ENCODE measurements at places on chromosomes 3 and 15.

DNA sequence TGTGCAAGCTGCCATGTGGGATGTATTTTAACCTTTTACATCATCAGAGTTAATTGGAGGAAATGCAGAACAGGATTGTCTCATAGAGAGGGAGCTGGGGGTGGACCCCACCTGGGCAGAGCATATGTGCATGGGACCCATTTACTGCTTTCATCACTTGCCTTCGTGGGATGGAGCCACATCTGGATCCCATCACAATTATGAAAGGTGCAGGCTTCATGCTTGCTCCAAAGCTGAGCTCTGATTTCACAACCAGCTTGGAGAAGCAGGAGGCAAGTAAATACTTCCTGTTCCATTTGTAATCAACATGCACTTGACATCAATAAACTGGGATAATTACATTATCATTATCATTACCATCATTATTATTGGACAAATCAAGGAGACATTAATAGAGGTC, 161.9 kb downstream of the ALDH1A2 start:
- DNase-seq: no peak

- no peak for DNase-seq
These were observed 167.6 kb downstream of the RAB11A start for GRCh38 chr15:66036859-66037258.

- DNase-seq: no peak
These were observed 24.3 kb downstream of the CDAN1 start for GRCh38 chr15:42712584-42712983.

GRCh38 chr3:153372326-153372725, 210.3 kb downstream of the RAP2B start:
- DNase-seq: no peak

GRCh38 chr3:179882292-179882691, 154.4 kb downstream of the PEX5L start:
- DNase-seq: no peak

- DNase-seq: no peak
These were observed 59.9 kb downstream of the AP4E1 start for GRCh38 chr15:50968353-50968752.

DNA sequence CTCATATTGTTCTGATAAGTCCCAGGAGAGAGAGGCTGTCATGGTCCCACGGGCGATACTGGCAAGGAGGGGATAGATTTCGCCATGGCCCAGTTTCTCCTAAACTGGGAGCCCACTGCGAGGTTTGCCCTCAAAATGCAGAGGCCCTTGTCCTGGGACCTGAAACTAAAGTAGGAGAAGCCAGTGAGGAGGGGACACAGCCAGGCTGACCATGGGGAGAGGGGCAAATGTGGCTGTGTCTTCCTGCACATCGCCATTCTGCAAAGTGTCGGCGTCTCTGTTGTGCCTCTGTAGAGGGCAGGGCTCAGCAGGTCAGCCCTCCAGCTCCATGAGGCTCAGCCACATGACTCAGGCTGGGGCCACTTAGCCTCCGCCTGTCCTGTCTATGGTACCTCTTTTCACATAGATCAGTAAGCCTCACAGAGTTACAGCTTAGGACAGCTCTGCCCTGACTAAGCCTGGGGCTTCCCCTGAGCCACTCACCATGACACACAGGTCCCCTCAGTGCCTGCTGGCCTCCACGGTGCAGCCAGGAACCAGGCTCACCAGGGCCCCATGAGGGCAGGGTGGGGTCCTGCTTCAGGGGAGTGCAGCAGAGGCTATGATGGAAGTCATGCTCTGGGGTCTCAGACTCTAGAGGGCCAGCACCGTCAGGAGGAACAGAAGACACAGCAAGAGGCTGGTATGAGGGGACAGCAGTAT, 28.6 kb upstream of the PLXNA1 start:
- DNase-seq: no peak

DNA sequence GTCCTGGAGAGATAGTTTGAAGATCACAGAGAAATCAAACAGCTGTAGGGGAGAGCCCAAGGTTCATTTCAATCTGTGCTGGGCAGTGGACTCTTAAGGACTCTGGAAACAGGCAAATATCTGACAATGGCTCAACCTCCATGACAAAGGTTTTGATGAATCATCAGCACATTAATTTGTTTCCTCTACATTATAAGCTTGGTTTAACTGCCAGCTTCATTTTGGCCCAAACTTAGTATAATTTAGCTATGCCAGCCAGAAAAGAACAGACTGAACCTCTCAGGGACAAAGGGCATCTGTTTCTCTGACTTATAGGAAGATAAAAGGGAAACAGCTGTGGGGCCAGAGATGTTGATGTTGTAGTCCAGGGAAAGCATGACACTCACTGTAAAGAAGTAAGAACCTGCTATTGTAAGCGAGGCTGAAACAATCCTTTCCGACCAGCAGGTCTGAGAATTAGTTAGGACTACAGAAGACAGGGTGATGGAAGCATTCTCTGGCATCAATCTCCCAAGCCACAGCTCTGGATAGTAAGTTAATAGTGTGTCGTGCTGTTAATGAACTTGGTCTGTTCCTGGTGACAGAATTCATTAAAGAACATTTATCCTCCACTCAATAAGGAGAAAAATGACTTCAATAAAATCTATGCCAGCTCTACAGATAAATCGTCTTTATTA, 110.1 kb downstream of the KCNMB2 start:
- no peak for DNase-seq

DNA sequence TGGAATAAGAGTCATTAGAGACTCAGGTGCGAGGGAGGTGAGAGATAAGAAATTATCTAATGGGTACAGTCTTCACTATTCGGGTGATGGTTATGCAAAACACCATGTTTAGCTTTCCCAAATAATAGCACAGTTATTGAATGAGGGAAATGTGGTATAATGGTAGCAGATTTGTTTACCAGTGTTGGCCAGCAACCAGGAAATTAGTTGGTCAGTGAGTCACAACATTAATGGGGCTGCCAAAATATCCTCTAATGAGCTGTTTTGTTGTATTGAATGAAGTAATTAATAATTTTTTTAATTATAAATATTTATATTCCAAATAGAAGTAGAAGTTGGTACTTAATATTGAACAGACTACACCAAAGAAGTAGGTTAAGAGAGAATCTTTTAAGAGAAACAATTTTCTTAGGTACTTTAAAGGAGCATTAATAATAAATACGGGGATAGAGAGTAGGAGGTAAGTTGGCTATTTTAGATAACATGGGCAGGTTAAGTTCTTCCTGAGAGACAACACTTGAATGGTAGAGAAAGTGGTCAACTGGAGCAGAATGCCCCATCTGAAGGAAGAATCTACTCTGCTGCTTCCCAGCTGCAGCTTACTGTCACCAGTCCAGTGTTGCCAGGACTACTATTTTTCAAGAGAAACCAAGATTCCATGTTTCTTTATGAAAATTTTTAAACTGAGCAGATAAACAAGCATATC, 218.8 kb downstream of the UBE2E2 start:
- no peak for DNase-seq

DNA sequence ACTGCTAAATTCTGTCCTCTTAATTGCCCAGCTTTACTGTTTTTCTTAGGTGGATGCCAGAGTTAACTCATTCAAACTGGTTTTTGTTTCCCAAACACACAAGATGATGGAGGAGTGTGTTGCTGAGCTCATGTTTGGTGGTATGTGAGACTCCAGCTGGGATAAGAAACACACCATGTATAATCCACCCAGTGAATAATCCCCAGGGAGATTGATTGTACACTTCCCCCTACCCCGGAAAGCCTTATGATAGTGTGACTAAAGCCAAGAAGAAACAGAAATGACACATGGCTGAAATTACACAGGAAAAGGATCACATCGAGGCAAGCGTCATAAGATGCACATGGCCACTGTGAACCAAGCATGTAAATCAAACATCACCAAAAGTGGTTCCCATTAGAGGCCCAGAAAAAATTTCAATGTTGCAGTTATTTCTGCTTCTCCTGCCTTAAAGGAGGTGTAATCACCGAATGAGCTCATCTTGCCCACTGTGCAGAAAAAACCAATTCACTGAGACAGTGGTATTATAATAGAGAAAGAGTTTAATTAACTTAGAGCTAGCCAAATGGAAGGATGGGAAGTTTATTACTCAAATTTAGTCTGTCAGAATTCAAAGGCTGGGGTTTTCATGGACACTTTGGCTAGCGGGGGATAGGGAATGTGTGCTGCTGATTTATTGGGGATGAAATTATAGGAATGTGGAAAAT, 56.7 kb upstream of the MAGI1 start:
- no peak for DNase-seq

DNA sequence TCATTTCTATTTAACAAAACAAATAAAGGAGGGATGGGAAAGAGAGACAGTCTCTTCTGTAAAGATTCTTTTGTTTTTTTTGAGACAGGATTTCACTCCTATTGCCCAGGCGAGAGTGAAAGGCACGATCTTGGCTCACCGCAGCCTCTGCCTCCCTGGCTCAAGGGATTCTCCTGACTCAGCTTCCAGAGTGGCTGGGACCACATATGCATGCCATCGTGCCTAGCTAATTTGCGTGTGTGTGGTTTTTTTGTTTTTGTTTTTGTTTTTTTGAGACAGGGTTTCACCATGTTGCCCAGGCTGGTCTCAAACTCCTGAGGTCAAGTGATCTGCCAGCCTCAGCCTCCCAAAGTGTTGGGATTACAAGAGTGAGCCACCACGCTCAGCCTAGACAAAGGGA, 23.3 kb downstream of the STAG1 start:
- no peak for DNase-seq

GRCh38 chr15:76328106-76328696, 8.4 kb upstream of the ISL2 start:
- DNase-seq: no peak

- DNase-seq: no peak
These were observed 14.9 kb upstream of the MYH15 start for GRCh38 chr3:108525256-108525655.

DNA sequence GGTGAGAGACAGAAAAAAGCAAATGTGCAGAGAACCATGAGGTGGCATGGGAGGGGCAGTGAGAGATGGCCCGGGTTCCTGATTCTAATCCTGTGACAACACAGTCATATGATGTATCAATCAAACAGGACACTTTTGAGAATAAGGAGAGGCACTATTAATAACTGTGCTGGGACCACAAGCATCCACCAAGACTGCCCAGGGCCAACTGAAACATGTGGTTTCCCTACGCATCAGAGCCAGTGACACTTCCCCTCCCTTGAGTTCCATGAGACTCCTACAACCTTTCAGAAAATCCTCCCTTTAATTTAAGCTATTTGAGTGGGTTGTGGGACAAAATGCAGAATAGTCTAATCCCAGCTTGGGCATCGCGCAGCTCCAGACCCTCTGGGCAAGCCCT, 17.4 kb downstream of the SH3BP5 start:
- DNase-seq: no peak

DNA sequence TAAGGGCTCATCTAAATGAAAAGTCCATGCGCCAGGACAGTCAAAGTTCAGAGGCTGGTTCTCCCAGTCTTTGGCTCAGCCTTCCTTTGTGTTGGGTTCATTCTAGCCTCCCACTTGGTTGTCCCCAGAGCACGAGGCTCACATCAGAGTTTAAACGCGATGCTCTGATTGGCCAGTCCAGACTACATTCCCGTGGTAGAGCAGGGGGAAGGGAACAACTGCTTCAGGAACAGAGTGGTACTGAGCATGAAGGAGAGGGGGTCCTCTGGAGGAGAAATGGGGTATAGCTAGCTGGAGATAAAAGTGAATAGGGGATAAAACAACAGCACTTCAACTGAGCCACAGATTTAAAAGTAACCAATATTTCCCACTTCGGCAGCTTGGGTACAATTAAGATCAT, 32.2 kb downstream of the ANAPC13 start:
- DNase-seq: no peak

GRCh38 chr15:34365091-34365825, 1.7 kb downstream of the LPCAT4 start:
- DNase-seq: no peak

DNA sequence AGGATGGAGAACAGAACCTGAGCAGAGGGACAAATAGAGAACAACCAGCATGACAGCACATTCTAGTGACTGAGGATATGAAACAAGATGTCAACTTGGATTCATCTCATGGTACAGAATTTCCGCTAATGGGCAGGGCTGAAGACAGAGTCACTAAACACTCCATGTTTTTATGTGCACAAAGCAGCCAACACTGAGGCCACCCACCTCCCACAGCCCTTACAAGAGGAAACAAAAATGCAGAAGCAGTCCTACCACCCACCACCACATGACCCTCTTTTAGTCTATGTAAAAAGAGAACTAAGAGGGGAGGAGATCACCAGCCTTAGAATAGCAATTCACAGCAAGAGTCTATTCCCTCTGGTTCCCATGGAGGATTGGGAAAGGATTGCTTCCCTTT, 131.4 kb upstream of the UBE2E2 start:
- no peak for DNase-seq

DNA sequence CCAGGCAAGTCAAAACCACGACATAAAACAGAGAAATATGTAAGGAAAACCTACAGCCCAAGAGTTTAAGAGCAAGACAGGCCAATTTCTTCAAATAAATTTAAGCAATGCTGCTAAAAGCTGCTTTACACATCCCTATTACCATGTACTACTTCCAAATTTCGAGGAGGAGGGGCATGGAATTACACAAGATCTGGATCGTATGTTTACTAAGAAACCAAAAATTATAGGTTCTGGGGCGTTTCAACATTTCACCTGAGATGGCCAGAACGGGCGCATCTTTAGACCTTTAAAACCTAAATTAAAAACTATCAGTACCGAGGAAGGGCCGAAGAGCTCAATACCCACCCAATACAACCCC, 664 bp upstream of the NR2C2 start:
- DNase-seq: no peak

DNA sequence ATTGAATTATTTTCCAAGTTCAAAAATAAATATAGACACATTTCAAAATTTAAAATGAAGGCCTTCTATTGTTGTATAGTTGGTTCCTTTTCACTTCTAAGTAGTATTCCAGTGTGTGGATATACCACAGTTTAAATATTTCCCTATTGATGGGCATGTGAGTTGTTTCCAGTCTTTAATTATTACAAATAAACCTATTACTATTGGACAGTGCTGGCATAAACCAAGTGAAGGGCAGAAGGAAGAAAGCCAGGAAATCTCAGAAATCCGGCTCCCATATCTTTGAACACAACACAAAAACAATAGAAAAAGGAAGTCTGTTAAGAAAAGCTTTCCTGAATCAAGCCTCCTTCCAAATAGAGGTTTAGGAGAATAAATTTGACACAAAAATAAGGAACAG, 26.1 kb downstream of the GOLGB1 start:
- DNase-seq: no peak

- DNase-seq: no peak
These were observed 903.7 kb downstream of the EPHA3 start for GRCh38 chr3:90011131-90011530.

DNA sequence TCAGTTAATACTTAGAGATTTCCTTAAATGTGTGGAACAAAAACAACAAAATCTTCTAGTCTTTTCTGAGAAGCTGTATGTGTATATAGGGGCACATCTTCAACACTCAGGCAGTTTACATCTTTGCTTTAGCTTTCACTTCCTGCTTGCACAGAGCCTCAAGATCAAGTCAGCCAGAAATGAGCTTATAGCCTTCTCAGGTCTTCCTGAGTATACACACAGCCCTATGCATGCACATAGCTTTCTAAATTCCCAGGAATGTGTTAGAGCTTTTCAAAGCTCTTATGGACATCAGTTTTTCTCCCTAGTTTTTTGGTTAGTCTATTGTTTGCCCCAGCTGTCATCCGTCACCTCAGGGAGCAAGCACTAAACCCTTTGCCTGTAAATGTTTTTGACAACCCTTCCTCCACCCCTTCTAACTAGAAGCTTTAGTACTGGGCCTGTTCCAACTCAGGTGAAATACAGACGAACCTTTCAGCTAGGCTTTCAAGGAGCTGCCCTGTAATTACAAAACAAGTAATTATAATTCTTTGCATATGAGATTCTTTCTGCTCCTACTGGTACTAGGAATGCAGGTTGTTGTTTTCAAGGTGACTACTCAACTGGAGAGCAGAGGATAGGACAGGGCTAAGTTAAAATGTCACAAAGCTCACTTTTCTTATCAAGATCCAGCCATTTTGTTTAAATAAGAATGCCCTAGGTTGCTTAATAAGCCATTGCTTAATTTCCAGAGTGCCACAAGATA, 22.6 kb upstream of the MTMR10 start:
- no peak for DNase-seq
